Smooth muscle cell of the pulmonary artery (primary cell): ENCODE measurements at places on chromosomes 12 and 14. TPM values are rescaled to one million over a fixed set of nuclear protein-coding genes. Genes with fewer than 3 reads are reported as not detected.

Gene TCHP
- total RNA-seq = 5.9 and 8.9 TPM in 2 replicates

Gene COCH
- total RNA-seq = 0.46 TPM in 1 of 2 replicates, not detected in the other

Gene OR2AP1
- not detected in 2 replicates for total RNA-seq

Gene SLCO1B3
- total RNA-seq = 0.07 TPM in 1 of 2 replicates, not detected in the other

Gene CLEC6A
- total RNA-seq = not detected in 2 replicates

Gene CAPRIN2
- total RNA-seq = 27.0 and 48.3 TPM in 2 replicates
